Sciatic nerve (tissue), 2 donors: ENCODE measurements at places on chromosomes 5 and 9.

DNA sequence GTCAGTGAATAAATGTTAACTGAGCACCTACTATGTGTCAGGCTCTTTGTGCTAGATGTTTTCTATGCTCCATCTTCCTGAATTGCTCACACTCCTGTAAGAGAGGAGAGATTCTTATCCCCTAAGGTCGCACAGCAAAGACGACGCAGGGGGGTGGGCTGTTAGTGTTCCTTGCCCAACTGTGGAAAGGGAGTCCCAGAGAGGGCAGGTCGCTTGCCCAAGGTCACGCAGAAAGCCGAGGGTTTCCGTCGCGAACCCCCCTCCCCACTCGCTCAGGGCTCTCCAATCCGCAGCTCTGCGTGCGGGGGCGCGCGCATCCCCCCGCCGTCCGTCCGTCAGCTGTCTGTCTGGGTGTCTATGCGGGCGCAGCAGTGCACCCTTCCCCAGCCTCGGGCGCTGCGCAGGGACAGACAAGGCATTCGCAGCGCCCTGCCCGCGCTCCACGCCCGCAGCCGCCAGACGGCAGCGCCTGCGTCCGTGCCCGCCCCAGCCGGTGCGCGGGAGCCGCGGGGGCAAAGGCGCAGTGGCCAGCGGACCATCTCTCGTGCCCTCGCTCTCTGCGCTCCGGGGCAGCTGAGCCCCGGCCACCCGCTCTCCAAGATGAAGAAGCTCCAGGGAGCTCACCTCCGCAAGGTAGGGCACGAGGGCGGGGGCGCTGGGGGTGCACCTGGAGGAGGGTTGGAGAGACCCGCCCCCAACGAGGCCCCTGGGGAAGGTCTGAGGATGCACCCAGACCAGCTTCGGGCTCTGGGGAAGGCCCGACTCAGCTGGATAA, at the start of gene SLC6A7:
SLC6A7 (plus strand) TSS at position 335 of the 775 bp plus-strand sequence; CDS start at position 601, 266 bp downstream.
- no peak for DNase-seq

DNA sequence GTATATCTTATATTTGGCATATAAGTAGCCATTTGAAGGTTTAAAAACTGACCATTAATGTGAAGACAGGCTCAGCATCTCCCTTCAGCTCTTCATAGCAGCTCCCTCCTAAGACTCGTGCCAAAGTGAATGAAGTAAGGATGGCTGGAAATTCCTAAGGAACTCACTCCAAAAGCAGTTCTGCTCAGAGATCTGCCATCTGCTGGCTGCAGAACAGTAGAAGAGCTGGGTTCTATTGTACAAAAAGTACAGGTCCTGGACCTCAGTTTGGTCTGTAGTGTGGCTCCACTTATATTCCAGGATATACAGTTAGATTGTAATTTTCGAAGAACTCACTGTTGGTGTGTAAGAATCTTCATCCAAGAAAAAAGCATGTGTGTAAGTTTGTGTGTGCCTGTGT, 104.9 kb upstream of the RUSC2 start:
- DNase-seq: no peak

GRCh38 chr5:128413356-128413755, 124.7 kb downstream of the FBN2 start:
- DNase-seq: no peak

- DNase-seq: no peak
Observed at GRCh38 chr9:3235497-3235896, 290.3 kb downstream of the RFX3 start.

GRCh38 chr5:1348986-1349245, 4.0 kb upstream of the CLPTM1L start:
- DNase-seq: no peak

GRCh38 chr5:17411436-17412402, 86.3 kb upstream of the TAF11L2 start:
- DNase-seq: no peak

- no peak for DNase-seq
Observed at GRCh38 chr5:134844252-134844651, 1.5 kb upstream of the C5orf24 start.

- DNase-seq: no peak
Observed at GRCh38 chr5:74833537-74834266, 32.5 kb downstream of the FAM169A start.

DNA sequence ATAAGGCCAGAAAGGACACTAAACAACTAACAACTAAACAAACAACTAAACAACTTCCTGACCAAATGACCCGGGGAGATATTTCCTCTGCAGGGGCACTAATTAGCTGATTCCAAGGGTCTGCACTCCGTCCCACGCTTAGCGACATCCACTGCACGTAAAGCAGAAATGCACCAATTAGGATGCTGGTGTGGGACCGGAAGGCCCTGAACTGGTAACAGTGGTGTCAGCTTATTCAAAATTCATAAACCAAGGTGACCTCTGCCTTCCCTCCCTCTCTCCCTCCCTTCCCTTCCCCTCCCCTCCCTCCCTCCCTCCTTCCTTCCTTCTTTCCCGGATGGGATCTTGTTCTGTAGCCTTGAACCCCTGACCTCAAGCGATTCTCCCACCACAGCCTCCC, 9.6 kb downstream of the RASGEF1C start:
- DNase-seq: no peak
